ENCODE measurements at places on chromosomes 2 and 18.

- no peak for DNase-seq
Measured at GRCh38 chr2:100862081-100862480, 42.1 kb downstream of the NPAS2 start.

GRCh38 chr2:147094077-147094476 is 750.8 kb upstream of the ACVR2A start:
- no peak for DNase-seq

- no peak for DNase-seq
Measured at GRCh38 chr18:47075098-47075883, 39.9 kb upstream of the ELOA2 start.

- no peak for DNase-seq
Measured at GRCh38 chr2:60350791-60351190, 202.7 kb downstream of the BCL11A start.

- no peak for DNase-seq
Measured at GRCh38 chr2:99861376-99861760, 281.0 kb downstream of the AFF3 start.

DNA sequence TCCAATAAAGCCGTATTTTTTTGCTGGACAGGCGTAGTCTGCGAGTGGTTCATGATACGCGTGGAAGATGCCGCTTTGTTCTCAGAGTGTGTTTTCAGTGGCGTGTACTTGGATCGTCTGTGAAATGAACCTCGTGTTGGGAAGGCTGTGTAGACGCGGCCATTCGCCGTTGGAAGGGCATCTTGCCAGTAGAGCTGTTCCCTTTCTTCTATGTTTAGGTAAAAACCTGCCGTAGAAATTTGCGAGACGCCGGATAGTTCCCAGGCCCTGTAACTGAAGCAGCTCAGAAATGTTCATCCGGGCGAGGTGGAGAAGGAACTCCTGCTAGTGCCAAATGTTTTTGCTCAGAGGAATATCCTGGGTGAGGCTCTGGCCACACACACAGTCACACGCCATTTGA is 133.6 kb downstream of the NFATC1 start:
- no peak for DNase-seq

DNA sequence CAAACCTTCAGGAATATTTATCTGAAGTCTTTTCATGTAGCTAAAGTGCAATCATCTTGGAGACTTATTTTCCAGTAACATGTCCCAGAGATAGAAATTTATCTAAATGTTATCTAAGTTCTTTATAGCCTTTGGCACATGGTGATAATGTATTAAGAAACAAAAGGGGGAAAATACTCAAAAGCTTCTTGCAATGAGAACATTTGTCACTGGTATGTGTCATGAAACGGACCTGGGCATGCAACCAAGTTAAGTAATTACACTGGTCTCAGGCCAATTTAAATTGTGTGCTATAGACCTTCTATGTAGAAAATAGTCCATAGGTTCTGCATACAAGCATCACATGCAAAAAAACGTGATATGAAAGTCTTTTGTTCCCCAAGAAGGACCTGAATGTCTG is 136.2 kb downstream of the SLC8A1 start:
- no peak for DNase-seq

- DNase-seq, result no peak
Measured at GRCh38 chr18:64330161-64330560, 181.3 kb upstream of the LINC00305 start.

DNA sequence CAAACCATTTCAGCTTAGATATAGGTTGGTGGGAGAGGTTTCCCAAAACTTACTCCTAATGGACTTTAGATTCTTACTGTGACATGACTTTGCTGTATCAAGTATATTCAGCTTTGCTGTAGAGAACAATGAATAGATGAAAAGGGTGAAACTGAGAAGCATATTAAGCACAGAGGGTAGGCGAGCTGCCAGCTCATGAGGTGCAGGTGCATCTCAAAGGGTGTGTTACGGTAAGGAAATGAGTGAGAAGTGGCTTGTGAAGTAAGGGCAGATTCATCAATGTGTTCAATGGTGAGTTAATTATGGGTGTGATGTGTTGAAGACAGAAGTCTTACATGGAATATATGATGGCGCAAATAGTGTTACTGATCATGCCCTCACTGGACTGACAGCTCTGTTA is 49.3 kb downstream of the CD8B2 start:
- no peak for DNase-seq

GRCh38 chr2:159108181-159108893 is 139.9 kb downstream of the TANC1 start:
- DNase-seq, result no peak

GRCh38 chr2:158197940-158198339 is 96.3 kb downstream of the UPP2 start:
- no peak for DNase-seq

DNA sequence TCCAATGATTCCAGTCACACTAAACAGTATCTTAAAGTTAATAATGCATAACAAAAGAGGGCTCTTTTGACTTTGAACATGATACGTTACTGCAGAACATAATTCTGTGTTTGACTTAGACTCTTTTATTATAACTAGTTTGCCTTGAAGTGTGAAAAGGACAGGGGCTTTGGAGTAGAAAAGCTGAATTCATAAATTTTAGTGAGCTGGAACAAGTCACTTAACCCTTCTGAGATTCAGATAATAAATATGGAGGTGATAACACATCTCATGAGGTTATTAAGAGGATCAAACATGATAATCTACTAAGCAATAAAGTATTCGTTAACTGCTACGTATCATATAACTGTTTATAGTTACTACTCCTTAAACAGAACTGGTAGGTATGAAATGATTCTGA is 44.7 kb upstream of the FLACC1 start:
- DNase-seq, result no peak

DNA sequence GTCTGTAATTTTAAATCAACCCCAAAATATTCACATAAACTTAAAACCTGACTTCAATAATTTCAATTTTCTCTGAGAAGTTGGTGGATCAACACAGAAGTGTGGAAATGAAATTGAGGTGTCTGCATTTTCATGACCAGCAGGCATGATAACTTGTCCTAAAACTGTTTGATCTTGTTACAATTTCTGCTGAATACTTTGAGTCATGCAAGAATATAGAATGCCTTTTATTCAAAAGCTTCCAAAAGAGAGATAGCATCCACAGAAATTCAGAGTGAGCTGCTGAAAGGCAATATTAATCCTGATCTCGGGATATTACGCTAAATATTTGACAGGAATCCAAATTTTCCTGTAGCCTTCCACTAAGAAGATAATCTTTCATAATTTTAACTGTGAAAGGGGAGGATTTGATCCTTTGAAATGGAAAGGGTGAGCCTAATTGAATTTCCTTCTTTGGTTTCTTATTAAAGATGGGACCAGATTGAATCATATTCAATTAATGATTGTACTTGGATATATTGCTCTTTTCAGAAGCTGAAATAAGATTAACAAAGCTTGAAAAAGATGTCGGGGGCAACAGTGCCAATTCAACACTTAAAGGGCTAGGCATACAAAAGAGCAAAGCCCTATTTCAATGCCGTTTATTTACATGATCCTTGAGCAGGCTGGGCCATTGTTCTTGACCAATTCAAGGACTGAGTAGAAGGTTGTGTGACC is 129.3 kb downstream of the NCKAP5 start:
- no peak for DNase-seq

GRCh38 chr2:18662689-18663088 is 73.3 kb upstream of the NT5C1B start:
- no peak for DNase-seq

- no peak for DNase-seq
Measured at GRCh38 chr2:10433947-10434885, 13.9 kb downstream of the ODC1 start.

- DNase-seq, result no peak
Measured at GRCh38 chr2:217795067-217795466, 207.7 kb downstream of the TNS1 start.

DNA sequence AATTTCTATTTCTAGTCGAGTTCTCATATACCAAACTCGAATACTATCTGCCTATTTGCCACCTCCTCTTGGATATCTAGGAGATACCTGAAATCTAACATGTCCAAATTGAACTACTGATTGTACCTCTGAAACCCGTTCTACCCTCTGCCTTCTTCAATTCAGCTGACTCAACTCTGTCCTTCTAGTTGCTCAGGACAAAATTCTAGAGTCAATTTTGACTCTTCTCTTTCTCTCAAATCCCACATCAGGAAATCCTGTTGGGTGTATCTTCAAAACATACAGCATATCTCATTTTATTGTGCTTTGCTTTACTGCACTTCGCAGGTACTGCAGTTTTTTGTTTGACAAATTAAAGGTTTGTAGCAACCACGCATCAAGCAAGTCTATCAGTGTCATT is 137.8 kb downstream of the ZAP70 start:
- no peak for DNase-seq

GRCh38 chr2:122491011-122491410 is 735.6 kb downstream of the TSN start:
- no peak for DNase-seq

DNA sequence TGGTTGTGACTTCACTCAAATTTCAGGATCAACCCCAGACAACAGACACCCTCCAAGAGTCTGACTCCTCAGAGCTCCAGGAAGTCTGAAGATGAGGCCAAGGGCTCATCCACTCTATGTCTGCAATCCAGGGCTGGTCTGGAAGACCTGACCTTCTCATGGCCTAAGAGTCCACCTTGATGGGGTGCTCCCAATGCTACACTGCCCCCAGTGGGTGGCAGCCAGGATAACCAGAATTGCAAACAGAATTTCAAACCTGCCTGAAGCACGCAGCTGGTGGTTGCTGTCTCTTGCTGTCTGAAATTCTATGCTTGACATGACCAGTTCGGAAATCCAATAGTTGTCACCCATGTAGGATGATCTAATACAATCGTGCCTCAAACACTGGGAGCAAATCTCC is 96.0 kb downstream of the UXS1 start:
- DNase-seq, result no peak

GRCh38 chr2:155141418-155141817 is 442.9 kb downstream of the KCNJ3 start:
- no peak for DNase-seq

GRCh38 chr2:203808046-203808750 is 59.4 kb upstream of the CTLA4 start:
- no peak for DNase-seq

DNA sequence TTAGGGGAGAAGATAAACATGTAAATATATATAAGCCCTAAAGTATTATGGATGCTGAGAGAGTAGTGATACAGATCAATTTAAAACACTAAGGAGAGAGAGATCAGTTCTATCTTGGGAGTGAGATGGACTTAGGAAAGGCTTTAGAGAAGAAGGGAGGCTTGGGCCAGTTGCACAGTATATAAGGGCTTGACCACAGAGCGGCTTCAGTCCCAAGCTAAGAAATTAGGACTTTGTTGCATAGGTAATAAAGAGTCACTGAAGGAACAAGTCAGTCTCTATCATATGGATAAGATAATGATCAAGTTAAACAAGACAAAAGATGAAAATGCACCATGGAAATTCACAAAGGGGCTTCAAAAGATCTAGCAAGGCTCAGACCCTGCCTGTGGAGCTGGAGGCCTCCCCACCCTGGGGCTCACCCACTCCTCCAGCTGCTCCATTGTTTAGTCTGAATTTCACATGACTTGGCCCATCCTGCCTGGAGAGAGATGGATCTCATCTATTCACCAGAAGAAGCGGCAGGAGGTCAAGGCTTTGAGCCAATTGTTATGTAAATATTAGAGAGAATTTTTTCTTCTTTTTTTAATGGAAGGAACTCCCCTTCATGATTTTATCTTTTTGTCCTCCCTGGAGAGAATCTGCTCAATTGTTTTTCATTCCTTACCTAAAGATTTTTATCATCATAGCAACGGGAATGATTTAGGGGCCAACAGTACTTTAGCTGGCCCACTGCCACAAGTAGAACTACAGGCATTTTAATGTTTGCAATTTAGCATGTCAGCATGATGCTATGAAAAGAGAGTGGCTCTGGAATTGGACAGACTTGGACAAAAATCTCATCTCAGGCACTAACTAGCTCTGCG is 44.0 kb downstream of the GYPC start:
- no peak for DNase-seq

DNA sequence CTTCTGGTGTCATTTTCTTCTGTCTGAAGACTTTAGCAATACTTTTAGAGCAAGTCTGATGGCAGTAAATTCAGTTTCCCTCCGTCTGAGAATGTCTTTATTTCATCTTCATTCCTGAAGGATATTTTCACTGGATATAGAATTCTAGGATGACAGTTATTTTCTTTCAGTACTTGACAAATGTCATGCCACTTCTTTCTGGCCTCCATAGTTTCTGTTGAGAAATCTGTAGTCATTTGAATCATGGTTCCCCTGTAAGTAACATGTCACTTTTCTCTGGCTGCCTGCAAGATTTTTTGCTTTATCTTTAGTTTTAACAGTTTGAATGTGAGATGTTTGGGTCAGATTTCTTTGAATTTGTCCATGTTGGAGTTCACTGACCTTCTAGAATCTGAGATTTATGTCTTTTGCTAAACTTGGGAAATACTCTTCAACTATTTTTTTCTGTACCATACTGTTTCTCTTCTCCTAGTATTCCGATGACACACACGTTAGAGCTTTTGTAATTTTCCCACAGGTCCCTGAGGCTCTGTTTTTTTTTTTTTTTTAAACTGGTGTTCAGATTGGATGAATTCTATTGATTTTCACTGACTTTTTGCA is 30.2 kb downstream of the RMND5A start:
- DNase-seq, result no peak

DNA sequence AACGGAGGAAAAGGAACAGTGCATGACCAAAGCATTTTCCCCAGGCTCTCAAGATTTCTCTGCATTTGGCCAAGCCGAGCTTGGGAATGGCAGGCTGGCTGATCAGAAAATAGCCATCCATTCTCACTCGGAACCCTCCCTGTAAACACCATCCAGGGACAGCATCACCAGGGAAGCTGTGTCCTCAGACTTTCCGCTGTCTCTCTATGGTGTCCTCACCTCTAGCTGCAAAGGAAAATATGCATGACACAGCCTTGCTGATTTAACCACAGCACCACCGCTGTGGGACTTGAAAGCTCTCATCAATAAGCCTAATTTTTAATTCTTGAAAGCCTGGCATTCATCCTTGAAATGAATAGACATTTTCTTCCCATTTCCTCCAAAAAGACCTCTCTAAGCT is 311.7 kb downstream of the EIPR1 start:
- no peak for DNase-seq

DNA sequence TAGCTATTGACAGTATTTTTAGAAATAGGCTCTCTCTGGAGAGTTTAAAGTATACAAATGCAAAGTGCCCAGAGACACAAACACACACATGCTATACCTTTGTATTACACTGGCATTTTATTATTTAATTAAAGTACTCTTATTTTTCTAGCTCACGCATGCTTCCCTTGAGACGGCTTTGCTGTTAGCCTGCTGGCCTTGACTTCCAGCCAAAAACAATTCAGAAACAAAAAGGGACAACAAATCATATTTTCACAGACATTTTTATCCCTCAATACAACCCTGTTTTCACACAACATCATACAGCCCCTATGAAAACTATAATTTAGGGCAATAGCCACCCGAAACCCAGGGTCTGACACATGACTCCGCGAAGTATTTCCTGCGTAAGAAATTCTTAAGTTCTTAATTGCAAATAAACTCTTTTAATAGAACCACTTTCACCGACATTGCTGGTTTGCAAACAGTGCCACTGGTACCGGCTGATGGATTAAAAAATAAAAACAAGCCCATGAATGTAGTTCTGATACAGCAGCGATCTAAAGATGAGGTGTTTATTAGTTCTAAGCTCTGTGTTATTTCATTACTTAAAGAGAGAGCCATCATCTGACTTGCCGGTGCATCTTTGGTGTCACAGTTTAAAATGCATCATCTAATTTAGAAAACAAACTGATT is 185.1 kb downstream of the TCF4 start:
- no peak for DNase-seq
